ENCODE measurements at places on chromosomes 7 and 10. TPM values are rescaled to one million over a fixed set of nuclear protein-coding genes. Genes with fewer than 3 reads are reported as not detected.

- no peak for DNase-seq
These were observed 50.7 kb upstream of the ITGB8 start for GRCh38 chr7:20279979-20280378.

DNA sequence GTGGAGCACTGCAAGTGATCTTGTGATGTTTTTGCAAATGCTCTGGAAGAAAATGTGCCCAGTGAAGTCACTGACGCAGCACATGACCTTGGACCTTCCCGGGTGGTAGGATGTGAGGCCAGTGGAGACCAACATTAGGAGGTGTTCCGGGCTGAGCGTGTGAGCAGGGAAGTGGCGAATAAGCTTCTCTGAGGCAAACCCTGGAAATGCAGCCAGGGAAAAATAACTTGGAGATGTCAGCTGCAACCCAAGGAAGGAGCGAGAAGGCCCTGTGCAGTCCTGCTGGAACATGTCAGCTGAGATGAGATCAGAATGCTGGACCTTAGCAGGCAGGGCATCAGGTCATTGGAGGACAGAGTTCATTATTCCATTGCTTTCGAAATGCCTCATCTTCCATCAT, 18.6 kb upstream of the SDK1 start:
- no peak for DNase-seq

DNA sequence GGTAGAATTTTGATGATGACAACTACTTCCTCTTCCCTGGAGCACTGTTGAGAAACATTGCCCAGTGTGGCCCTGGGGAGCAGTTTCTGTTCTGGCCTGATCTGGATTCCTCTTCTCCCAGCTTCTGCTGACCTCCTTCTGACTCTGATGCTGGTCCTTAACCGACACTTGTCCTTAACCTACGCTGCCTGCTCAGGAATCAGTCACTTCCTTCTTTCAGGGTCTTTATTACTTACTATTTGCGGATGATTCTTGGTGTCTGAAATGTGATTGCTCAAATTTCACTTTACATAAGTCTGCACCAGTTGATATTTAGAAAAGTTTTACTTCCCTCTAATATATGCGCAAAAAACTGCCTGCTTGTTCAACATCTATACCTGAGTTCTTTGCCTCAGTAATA, 164.1 kb downstream of the PTEN start:
- DNase-seq = no peak

DNA sequence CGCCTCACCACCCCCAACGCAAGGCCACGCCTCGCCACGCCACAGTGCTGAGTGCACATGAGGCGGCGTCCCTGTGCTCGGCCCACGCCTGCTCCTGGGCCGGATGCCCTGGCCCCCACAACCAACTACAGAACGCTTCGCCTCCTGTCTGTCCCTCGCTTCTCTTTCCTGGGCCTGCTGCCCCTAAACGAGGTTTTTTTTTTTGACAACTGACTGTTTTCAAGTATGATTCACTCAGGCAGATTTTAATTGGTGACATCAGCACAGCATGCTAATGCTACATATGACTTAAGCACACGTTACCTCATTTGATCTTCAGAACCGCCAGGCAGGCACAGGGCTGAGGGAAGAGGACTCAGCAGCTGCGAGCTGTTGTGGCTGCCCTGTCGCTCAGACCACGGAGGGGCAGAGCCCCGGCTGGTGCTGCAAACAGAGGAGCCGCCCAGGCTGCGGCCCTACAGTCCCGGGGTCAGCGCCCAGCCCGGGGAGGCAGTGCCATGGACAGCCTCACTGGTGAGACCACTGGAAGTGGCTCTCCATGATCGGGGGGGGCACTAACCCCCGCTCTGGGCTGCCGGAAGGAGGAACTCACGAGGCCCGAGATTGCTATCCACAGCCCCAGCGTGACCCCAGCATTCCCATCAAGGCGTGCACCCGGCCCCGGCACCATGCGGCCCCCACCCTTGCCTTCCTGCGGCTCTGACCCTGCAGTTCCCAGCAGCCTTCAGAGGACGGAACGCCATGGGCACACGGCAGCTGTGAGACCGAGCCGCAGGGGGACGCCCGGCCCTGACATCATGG, 212.8 kb downstream of the MAD1L1 start:
- DNase-seq = no peak

Gene FAM25G
- total RNA-seq = not detected

DNA sequence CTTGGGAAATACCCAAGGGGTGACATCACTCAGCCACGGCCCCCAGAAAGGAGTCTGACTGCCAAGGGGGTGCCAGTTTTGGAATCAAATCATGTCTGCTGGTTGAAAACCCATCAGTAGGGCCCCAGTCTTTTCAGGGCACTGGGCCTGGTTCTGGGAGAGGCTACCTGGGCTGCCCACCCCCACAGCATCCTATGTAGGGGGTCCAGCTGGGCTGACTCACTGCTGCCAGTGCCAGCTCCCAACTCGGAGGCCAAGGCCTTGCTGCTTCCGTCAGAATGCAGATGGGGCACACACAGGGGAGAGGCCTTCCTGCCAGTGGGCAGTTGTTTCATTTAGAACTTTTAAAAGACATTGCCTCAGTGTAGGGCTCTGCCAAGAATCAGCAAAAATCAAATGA, 39.5 kb upstream of the DMBT1 start:
- DNase-seq = no peak

Gene UCN3
- not detected for total RNA-seq

DNA sequence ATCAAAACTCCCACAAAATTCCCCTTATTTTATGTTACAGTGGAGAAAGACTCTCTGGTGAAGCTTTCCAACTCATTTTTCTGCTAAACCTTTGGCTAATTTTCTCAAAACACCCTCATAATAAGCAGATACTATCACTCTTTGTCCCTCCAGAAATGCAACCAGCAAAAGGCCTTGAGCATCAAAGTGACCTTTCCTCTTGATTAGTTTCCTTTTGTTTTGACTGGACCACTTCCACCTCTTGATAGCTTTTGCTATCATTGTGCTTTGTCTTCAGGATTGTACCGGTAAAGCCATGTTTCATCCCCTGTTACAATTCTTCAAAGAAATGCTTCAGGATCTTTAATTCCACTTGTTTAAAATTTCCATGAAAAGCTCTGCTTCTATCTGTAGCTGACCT, 115.1 kb upstream of the SLC13A1 start:
- no peak for DNase-seq

- peak; percentile 1 for DNase-seq
These were observed 31.6 kb upstream of the ETV1 start for GRCh38 chr7:14021069-14021468.

DNA sequence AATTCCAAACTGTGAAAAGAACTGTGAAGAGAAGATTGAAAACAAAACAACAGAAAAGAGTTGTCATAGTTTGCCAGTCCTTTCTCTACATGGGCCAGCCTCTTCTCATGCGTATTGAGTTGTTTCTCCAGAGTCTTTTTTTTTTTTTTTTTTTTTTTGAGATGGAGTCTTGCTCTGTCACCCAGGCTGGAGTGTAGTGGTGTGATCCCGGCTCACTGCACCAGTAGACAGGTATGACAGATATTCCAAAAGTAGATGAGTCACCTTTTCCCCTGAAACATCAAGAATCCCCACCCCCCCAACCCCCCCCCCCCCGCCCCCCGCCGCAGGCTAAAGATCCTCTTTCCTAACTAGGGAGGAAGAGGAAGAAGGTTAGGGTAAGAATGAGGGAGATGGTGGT, 15.6 kb upstream of the KMT2C start:
- DNase-seq = no peak

Data from SJSA1 (cell line).